Mesenteric fat pad (tissue), 1 donor: ENCODE measurements at places on chromosomes 5 and 9.

GRCh38 chr9:119667163-119667562 lies 297.9 kb upstream of the BRINP1 start:
- DNase-seq = no peak

DNA sequence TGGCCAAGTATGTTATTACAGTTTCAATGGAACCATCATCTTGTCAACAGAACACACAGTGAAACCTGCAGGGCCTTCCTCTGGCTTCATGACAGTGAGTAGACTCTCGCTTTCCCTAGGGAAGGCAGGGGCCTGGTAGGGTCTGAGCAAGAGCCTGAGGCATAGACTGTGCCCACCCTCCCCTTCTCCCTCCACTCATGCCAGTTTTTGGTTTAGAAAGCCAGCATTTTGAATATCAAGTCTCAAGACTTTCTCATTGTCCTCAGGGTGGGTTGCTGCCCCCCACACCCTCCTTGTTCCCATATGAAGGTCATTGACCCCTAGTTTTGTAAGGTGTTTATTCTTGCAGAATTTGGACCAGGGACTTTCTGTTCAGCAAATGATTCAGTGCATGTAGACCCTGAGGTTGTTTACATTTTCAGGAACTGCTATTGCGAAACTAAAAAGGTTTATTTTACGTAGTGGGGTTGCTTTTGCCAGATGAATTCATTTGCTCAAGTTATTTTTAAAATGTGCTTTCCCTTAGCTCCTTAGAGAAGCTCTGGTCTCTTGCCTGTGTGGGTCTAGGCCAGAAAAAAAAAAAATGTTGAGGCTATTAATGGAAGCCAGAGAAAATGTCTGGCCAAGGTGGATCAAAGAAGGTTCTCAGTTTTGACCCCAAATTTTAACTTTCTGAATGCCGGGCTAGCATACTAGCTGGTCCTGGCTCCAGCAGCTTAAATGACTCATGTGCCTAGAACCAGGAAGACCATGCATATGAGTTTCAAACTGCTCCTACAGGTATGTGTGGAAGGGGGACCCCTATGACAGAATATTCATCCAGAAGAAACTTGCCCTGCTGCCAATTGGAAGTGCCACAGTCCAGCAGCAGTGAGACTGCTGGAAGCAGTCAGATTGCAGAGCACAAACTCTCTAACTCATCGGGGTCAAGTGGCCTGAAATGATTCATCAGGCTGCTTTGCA lies 10.1 kb upstream of the MOB3B start:
- no peak for DNase-seq

DNA sequence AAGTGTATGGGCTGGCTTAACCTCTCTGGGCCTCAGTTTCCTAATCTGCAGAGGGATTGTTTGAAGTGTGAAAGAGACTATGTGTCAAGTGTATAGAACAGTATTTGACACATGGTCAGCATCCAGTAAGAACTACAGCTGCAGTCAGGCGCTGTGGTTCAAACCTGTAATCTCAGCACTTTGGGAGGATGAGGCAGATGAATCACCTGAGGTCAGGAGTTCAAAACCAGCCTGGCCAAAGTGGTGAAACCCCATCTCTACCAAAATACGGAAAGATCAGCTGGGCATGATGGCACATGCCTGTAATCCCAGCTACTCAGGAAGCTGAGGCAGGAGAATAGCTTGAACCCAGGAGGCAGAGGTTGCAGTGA lies 31.9 kb upstream of the STING1 start:
- no peak for DNase-seq

- DNase-seq = no peak
Measured at GRCh38 chr5:171764265-171764664, 21.4 kb upstream of the SMIM23 start.

- no peak for DNase-seq
Measured at GRCh38 chr9:88723751-88724150, 188.8 kb downstream of the NXNL2 start.

- no peak for DNase-seq
Measured at GRCh38 chr5:16723821-16724220, 107.0 kb upstream of the RETREG1 start.

GRCh38 chr9:89562186-89562814 lies 42.5 kb upstream of the GADD45G start:
- no peak for DNase-seq
